ENCODE measurements at places on chromosomes 16 and 17. TPM values are rescaled to one million over a fixed set of nuclear protein-coding genes. Genes with fewer than 3 reads are reported as not detected.
A peak's percentile ranks its signal among the peaks of the same experiment; 100 is the strongest.

DNA sequence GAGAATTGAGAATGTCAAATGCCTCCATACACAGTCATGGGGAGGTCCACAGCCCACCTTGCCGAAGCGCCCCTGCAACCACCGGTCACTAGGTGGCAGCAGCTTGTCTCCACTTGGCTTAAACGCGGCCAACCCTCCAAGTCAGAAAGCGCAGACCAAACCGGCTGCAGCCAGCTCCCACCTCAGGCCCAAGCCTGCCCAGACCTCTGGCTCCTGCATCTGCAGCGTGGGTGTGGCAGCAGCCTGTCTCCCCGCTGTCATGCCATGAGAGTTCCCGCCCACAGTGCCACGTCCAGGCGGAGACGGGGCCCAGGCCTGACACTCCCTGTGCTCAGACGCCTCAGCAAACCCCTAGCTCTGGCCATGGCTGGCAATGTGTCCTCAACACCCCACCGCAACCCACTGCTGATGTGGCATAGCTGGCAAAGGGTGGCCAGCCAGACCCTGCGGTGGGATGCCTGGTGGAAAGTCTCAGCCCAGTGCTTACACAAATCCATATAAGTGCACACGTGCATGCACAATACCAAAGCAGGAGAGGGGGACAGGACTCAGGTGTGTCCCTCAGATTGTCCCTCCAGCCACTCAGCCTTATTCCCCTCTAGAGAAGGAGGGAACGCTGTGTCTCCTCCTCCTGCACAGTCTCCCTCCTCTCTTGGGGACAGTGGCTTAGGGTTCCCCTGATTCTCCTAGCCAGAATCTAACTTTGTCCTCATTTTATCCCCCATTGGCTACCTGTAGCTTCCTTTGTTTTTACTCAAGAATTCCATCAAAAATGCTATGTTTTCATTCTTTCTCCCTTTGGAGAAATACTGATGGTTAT lies 10.9 kb downstream of the COPZ2 start:
- DNase-seq = peak; percentile 98

GRCh38 chr17:55441544-55441943 lies 19.9 kb upstream of the MMD start:
- no peak for DNase-seq

DNA sequence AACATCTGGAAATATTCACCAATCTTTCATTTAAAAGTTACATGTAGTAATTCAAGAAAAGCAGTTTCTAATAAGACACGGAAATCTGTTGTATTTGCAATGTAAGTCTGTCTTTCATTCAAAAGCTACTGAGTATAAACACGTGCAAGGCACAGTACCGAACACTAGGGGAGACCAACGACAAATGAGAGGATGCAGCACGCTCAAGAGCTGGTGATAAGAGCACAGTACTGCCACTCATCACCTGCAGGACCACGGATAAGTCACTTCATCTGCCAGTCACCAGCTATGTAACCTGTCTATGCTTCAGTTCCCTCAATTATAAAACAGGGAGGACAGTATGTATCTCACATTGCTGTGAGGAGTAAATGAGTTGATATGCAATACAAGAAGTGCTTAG lies 67.1 kb downstream of the CLEC18A start:
- DNase-seq = peak; percentile 1

DNA sequence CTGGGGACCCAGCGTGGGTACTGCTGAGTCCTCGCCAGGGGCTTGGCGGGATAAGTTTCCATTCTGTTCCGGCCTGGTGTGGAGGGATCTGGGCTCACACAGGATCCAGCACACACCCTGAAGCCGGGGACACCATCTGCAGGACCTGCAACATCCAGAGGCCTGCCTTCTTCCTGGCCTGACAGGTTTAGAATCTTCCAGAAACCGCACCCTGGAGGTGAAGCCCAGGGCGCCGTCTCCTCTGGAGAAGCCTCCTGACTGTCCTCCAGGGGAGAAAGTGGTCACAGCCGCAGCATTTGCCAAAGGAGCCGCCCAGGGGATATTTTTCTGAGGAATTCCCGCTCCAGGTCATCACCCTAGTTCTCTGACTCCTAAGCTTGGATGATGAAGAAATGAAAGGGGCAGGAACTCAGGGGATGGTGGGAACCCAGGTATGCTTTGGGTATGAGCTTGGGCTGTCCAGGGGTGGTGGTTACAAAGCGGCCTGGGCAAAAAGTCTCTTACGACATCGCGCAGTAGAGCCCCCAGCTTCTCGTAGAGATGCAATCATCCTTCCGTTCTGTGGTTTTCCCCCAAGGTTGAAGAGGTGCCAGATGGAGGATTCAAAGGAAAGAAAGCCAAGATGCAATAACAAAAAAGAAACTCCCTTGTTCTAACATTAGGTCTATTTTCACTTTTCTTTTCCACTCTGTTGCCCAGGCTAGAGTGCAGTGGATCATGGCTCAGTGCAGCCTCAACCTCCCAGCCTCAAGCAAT lies 9.1 kb upstream of the CRISPLD2 start:
- DNase-seq = peak; percentile 26

- DNase-seq = no peak
Measured at GRCh38 chr17:34178092-34178491, 77.0 kb upstream of the CCL2 start.

GRCh38 chr17:41973408-41973811 lies 6.8 kb downstream of the CNP start:
- no peak for DNase-seq

TBC1D3 gene
- total RNA-seq = not detected

GRCh38 chr16:13864689-13865088 lies 55.3 kb upstream of the ERCC4 start:
- no peak for DNase-seq

Data from MG63 (cell line).